ELF-1 (cell line): ENCODE measurements at places on chromosomes 6 and 20.
A peak's percentile ranks its signal among the peaks of the same experiment; 100 is the strongest.

DNA sequence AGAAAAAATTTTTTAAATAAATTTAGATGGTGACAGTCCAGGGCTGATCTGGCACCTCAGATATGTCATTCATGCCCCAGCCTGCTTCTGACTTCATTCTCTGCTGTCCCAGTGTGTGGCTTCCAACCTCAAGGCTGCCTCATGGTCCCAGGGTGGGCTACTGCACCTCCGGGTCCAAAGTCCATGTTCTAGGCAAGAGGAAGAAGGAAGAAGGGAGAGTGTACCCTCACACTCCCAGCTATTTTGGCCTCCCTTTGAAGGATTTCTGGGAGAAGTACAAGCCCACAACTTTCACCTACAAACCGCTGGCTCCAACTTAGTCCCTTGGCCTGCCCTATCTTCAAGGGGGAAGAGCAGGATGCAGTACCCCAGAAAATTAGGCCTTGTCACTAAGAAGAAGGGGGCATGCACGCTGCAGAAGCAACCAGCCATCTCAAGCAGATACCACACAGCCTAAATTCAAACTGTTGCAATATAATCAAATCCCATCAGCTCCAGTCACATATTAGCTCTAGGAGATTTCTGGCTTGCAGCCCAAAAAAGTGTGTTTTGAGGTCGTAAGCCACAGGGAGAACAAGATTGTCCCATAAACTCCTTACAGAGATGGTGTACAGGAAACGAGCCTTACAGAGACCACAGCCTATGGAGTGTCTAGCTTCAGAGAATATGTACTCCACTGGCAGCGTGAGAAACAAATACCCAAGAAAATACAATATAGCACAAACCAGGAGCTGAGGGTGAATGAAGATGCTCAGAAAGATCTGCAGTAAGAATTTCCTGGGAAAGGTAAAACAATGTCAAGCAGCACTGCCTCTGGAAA is 906 bp upstream of the BTN3A2 start:
- DNase-seq: no peak

DNA sequence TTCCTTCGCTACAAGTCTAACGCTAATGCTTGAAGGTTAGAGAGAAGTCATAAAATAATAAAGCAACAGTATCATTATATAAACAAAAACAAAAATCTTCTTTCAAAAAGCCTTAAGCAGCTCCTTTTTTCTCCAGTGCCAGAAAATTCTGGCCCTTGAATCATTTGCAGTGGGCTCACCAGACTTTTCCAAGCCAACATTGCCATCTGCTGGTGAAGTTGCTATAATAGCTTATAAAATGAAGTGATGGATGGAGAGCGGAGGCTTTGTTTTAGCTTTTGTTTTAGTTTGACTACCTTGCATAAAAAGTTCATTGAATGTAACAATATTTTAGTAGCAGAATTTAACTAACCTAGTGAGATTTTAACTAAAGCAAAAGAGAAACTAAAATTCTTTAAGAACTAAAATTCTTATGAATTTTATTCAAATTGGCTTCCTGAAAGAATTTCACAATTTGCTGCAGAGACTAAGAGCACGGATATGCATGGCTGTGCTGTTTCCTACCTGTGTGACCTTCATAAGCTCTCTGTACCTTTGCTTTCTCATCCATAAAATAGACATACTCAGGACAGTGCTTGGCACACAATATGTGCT is 44.8 kb upstream of the SLC2A12 start:
- DNase-seq: peak; percentile 62

DNA sequence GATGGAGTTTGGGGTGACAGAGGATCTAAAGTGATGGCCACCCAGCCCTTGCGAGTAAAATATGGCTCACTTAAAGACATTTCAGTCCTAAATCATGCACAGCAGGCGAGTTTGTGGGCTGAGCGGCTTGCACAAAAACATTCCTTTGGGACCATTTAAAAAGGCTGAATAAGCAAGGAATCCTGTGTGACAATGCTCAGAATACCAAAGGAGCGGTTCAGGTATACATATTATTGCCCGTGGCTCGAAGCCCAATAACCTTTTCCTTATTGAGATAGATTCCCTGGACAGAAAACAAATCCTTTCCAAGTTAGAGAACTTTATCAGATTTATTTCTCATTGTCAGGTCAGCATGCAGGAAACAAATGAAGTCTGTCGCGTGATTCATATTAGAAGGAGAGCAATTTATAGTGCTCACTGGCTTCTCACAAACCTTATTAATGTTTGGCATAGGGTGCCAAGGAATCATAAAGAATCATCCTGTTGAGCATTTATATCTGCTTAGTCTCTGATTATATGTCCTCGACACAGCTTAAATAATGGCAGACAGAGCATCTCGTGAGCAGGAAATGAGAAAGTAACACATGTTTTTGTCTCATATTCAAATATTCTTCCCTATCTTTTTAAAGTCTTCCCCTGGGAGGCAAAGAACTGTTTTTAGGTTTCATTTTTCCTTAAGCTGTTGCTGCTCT is 121.3 kb downstream of the TRMT11 start:
- peak; percentile 28 for DNase-seq

DNA sequence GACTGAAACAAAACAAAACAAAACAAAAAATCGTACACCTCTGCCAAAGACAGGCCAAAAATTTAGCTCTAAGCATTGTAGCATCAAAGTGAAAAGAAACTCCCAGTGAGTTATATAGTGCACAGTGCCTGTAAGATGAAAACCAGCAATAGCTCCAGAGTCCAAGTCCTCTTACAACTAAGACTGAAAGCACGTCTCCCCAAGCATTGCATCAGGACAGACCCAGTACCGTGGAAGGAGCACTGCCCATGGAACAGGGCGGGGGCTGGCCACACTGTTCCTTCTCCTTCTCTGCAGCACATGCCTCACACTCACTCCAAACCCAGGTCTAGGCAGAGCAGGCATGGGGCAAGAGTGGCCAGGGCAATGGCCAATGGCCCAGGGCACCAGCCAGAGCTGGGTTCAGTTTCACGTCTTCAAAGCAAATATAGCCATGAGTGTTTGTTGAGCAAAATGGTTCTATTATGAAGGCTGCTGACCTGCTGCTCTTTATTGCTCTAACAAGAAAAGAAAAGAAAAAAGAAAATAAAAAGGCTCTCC is 72.2 kb upstream of the PBOV1 start:
- no peak for DNase-seq

GRCh38 chr6:105382496-105382895 is 20.4 kb downstream of the PREP start:
- no peak for DNase-seq

DNA sequence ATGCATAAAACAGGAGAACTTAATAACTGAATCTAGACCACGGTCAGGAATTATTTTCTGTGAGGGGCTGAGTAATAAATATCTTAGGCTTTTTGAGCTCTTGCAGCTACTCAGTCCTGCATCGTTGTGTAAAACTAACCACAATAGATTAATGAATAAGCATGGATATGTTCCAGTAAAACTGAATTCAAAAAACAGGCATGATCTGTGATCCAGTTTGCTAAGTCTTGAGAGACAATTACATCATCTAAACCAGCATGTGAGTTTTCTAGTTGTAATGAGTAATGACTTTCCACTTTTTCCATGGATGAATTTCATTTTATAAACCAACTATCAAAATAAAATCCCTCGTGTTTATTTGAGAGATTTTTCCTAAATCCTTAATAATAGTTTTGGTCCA is 336.8 kb downstream of the RFPL4B start:
- no peak for DNase-seq

- DNase-seq: no peak
These were observed 194.9 kb downstream of the BCAS1 start for GRCh38 chr20:53875452-53875851.

- no peak for DNase-seq
These were observed 277.9 kb upstream of the BMP2 start for GRCh38 chr20:6489361-6490171.

GRCh38 chr6:87259791-87260190 is 62.6 kb upstream of the SMIM8 start:
- DNase-seq: no peak

DNA sequence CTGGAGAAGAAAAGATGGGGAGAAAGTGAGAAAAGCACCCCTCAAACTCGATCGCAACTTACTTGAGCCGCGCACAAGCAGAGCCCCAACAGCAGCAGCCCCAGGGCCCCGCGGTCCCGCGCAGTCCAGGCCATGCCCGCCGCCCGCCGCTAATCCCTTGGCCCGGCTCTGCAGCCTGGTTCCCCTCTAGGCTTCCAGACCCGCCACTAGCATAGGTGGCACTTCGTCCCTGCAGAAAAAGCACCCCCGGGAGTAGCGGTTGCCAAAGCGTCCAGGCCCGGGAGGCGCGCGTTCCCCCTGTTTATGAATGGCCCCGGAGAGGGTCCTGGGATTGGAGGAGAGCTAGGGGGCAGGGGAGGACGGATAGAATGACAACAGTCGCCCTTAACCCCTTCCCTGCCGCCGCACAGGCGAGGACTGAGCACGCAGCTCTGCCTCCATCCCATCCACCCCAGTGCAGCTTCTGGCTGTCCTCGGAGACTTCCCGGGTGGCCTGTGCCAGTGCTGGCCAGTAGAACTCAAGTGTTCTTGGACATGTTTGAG is 19.9 kb downstream of the COL9A1 start:
- peak; percentile 60 for DNase-seq

- no peak for DNase-seq
These were observed 529 bp upstream of the ENPP4 start for GRCh38 chr6:46129291-46129628.

- DNase-seq: no peak
These were observed 429.7 kb downstream of the EPHA7 start for GRCh38 chr6:92989656-92990055.

- no peak for DNase-seq
These were observed 122.5 kb downstream of the RNGTT start for GRCh38 chr6:88840796-88841539.

DNA sequence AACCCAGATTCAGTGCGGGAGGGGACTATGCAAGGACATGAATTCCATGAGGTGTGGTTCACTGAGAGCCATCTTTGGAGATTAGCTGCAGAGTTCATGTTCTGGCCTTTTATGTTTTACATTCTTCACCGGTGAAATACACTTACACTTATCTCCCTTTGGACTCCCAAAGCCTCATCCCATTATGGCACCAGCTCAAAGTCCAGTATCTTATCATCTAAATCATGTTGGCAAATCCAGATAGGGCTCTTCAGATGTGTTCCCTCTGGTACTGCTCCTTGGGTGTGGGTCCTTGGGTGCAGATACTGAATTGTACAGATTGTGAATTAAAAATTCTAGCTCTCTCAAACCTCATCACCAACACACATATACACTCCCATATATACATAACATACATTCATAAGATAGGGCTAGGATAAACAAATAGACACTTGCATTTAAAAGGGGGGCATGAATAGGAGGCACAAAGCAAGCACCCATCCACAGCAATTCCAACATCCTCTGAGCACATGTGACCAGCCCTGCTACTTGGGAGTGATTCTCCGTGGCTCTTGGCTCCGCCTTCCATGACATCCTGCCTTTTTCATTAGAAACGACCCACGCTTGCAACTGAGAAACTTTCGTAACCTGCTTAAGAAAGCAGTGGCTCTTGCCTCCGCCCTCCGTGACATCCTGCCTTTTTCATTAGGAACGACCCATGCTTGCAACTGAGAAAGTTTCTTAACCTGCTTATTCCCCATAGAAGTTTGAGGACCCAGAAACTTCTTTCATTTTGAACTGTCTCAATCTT is 53.6 kb upstream of the LRRC1 start:
- peak; percentile 25 for DNase-seq
